ENCODE measurements at places on chromosomes 5 and 9. TPM values are rescaled to one million over a fixed set of nuclear protein-coding genes. Genes with fewer than 3 reads are reported as not detected.

CYFIP2 gene
- 4.5 TPM for total RNA-seq

NDFIP1 gene
- 44.5 TPM for total RNA-seq

IL33 gene
- total RNA-seq: not detected

SPAG8 gene
- total RNA-seq: 0.99 TPM

NOXA1 gene
- total RNA-seq: not detected

HNRNPA0 gene
- 10.7 TPM for total RNA-seq

GPR150 gene
- not detected for total RNA-seq

PPP3R2 gene
- not detected for total RNA-seq

WNK2 gene
- total RNA-seq: 0.02 TPM

EIF4EBP3 gene
- total RNA-seq: not detected

DNAJB5 gene
- total RNA-seq: 9.2 TPM

DNA sequence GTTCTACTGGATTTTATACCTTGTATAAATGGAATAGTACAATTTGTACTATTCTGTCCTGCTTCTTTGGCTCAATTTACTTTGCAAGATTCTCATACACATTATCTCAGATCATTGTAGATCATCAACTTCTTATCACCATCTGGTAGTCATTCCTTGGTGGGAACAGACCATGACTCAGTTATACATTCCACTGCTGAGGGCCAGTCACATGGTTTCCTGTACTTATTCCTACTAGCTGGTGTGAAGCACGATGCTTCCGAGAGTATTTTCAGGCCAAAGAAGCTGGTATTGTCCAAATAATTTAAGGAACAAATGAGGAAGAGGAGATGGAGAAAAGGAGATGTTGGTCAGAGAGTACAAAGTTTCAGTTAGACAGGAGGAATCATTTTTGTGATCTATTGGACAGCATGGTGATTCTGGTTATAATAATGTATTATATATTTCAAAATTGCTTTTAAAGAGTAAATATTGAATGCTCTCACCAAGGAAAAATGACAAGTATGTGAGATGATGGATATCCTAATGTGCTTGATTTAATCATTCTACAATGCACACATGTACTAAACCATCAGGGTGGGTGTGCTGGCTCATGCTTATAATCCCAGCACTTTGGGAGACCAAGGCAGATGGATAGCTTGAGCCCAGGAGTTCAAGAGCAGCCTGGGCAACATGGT lies 124.1 kb downstream of the SYK start:
- no peak for DNase-seq

GRCh38 chr9:106726070-106726815 lies 136.7 kb upstream of the ZNF462 start:
- DNase-seq: no peak

DNA sequence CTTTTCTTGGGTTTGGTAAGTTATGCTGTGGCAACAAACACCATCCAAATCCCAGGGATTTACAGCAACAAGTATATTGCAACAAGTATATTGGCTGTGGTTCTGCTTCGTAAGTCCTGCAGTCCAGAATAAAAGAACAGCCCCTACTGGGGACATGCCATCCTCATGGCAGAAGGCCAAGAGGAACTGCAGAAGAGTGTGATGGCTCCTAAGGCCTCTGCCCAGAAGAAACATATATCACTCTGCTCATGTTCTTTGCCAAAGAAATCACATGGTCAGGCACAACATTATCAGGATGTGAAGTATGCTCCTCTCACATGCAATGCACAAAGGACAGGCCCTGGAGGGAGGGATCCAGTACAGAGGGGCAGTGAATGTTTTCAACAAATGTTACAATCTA lies 159.6 kb upstream of the TAS2R1 start:
- no peak for DNase-seq

GRCh38 chr5:178249191-178249989 lies 16.8 kb upstream of the PHYKPL start:
- peak; percentile 95 for DNase-seq

GRCh38 chr9:116174347-116174746 lies 20.8 kb downstream of the PAPPA start:
- DNase-seq: no peak

GRCh38 chr5:149150457-149150856 lies 9.2 kb downstream of the ABLIM3 start:
- DNase-seq: no peak

DNA sequence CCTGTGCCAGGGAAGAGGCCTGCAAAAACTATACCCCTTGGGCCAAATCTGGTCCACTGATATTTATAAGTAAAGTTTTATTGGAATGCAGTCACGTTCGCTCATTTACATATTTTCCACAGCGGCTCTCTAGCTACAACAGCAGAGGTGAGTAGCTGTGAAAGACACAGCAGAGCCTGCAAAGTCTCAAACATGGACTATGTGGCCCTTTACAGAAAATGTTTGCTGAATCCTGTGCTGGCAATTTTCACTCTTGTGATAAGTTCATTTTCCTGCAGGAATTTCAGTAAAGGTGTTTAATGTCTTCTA lies 70.1 kb downstream of the EPB41L4B start:
- DNase-seq: no peak

GRCh38 chr9:136117916-136118319 lies 757 bp downstream of the TMEM250 start:
- no peak for DNase-seq

- no peak for DNase-seq
Measured at GRCh38 chr5:126514131-126514557, 80.9 kb downstream of the ALDH7A1 start.

GRCh38 chr9:90647843-90648242 lies 5.2 kb upstream of the DIRAS2 start:
- no peak for DNase-seq

- DNase-seq: peak; percentile 21
Measured at GRCh38 chr5:145484158-145484557, 351.0 kb downstream of the PRELID2 start.

GRCh38 chr5:171945066-171945465 lies 61.4 kb downstream of the FBXW11 start:
- DNase-seq: no peak

DNA sequence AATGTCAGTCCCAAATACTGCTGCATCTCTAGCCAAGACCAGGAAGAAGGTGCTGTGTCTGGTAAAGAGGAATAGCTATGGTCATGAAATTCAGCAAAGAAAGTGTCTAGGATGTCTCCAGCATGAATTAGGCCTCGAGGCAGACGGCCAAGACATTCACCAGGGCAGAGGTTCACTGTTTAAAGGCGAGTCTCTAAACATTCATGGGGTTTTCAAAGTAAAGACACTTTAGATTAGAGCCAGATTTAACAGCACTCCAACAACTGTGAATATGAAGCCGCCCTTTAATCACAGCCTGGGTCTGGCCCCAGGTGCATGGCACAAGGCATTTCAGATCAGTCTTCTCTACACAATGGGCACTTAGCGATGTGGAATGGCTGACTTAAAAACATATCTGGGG lies 95.0 kb downstream of the ANKH start:
- DNase-seq: no peak

DNA sequence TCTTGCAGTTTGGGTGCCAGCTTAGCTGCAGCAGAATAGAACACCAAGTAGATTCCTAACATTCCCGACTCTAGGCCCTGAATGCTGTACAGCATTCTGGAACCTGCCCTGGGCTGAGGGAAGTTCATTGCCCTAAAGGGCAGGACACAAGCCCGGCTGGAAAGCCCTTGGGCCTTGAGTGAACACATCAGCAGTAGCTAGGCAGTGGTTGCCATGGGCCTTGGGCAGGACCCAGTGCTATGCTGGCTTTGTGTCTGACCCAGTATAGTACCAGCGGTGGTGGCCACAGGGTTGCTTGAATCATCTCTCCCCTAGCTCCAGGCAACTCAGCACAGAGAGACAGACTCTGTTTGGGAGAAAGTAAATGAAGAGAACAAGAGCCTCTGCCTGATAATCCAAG lies 137.8 kb downstream of the AGTPBP1 start:
- DNase-seq: no peak

DNA sequence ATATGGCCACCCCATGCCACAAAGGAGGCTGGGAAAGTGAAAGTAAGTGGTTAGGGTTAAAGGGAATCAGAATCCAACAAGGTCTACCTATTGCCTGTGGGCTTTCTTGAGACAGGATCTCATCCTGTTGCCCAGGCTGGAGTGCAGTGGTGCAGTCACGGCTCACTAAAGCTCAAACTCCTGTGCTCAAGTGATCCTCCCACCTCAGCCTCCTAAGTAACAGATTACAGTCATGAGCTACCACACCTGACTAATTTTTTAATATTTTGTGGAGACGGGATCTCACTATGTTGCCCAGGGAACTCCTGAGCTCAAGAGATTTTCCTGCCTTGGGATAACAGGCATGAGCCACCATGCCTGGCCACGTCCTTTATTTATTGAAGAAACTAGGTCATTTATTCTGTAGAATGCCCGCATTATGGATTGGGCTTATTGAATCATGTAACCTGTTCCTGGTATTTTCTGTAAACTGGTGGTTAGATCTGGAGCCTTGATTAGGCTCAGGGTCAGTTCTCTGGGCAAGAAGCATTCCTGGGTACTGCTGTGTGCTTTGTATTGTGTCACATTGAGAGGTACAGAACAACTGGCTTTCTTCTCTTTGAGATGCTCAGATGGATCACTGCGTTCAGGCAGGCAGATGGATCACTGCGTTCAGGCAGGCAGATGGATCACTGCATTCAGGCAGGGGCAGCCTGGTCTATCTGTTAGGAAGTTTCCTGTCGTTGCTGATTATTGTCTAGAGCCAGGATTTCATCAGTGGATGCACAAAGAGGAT lies 41.6 kb downstream of the ERGIC1 start:
- no peak for DNase-seq

GRCh38 chr5:136209346-136209910 lies 16.5 kb upstream of the SMIM32 start:
- DNase-seq: no peak

- no peak for DNase-seq
Measured at GRCh38 chr9:14722391-14723035, at the start of gene CER1. Gene CER1 (minus strand): TSS chr9:14722733. CDS start chr9:14722672, 61 bp downstream.

DNA sequence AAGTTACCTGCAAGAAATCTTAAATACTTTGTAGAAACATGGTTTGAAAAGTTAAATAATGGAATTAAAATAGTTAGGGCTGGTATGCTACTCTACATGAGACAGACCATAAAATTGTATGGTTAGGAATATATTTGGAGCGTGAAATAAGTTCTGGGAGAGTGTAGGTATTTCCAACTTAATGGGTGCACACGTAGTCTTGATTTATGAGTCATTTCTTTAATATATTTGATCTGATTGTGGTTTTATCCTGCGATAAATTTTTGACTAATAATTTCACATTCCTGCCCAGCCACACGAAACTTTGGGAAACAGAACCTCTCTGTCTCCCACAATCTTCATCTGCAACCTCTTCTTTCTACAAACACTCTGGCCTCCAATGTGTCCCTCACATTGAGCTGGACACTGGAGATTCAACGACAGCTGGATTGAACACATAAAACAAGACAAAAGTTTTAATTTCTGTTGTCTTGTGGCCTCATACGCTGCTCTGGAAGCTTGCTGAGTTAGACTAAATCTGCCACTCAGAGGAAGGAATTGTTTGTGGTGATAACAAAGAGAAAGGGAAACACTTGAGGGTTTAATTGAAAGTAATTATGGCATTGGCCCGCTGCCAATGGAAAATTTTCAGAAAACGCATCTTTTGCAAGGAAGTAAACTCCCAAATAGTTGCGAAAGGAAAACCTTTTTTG lies 201.8 kb upstream of the ZNF608 start:
- peak; percentile 60 for DNase-seq

DNA sequence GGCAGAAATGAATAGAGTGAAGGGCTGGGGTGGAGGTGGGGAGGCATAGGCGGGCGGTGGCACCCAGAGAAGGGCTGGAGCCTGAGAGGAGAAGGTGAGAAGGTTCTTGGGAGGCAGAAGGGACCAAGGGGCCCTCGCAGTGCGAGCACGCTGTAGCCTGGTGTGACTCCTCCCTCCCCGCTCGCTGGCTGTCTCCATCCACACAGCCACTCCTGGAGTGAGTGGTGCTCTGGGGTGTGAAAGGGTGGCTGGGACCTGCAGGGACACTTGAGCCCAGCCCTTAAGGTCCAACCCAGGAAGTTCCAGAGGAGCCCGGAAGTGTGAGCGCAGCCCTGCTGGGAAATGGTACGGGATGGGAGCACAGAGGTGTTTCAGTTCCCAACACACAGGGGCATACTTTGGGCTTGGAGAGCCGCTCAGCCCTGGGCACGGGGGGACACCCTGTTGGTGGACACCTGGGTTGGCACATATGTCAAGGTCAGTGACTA lies 9.3 kb upstream of the SCGB3A1 start:
- DNase-seq: no peak

GRCh38 chr5:102536323-102536928 lies 37.6 kb upstream of the SLCO6A1 start:
- DNase-seq: peak; percentile 17

DNA sequence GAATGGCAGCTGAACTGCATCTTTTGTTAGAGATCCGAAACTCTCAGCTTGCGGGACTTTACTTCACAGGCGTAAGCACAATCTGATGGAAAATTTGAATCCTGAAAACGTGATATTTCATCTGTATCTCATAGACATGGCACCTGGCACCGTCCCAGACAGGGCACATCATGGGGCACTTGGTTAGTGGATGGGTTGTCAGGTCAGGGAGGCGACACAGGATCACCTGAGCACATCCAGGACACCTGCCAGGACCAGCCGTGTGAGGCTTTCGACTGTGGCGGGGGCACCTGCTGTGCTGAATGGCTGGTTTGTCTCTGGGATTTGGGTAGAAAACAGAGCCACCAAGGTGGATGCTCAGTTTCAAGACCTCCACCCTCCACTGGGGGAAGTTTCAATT lies 11.3 kb upstream of the ZFP62 start:
- no peak for DNase-seq

GRCh38 chr9:125632321-125633115 lies 74.5 kb downstream of the MAPKAP1 start:
- no peak for DNase-seq

DNA sequence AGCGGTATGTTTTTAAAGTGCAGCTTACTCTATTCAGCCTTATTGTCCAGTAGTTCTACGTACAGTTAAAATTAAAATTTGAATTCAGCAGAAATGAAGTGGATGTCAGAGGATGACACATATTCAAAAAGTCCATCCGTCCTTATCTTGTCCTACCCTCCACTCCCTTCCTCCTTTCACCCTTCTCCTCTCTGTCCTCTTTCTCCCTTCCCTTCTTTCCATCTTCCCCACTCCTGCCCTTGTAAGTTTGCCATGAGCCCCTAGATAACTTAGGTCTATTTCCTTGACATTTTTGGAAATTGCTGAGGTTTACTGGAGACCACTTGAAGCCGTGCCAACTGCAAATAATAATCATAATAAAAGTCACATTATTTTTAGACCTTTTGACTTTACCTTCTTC lies 67.6 kb downstream of the TRIO start:
- no peak for DNase-seq

- no peak for DNase-seq
Measured at GRCh38 chr5:160375701-160376100, 5.3 kb upstream of the C1QTNF2 start.

DNA sequence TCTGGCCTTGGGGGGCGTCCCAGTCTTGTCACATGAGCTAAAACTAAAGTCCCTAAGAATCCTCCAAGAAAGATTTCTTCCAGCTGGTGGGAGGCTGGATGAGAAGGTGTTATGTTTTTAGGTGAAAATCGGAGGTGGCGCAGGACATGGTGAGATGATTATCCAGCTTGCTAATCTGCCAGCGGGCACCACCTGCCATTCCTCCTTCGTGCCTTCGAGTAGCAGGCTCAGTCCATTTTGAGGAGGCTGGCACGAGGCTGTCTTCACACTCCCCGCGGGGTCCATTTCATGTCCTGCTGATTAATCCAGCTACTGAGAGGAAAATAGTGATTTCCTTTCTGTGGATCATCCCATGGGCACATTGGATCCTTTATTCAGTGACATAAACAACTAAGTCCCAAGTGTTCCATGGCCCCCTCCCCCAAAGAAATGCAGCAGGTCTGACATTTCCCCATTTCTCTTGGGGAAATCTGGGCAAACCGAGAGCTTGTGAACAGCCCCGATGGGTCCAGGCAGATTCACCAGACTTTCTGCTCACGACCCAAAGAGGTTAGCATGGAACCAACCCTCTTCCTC lies 38.2 kb upstream of the EXOC3 start:
- no peak for DNase-seq

Measured in H4 (cell line).